T-helper 17 cell (primary cell): ENCODE measurements at places on chromosomes 2 and 18. TPM values are rescaled to one million over a fixed set of nuclear protein-coding genes. Genes with fewer than 3 reads are reported as not detected.

GRCh38 chr2:227416701-227417100 lies 29.0 kb upstream of the SCYGR1 start:
- no peak for DNase-seq

The DSC3 gene
- not detected for total RNA-seq

The AOX1 gene
- not detected for total RNA-seq

The FAP gene
- total RNA-seq = not detected

The COL6A3 gene
- 1.9 TPM for total RNA-seq

The SERPINE2 gene
- total RNA-seq = 3.9 TPM

DNA sequence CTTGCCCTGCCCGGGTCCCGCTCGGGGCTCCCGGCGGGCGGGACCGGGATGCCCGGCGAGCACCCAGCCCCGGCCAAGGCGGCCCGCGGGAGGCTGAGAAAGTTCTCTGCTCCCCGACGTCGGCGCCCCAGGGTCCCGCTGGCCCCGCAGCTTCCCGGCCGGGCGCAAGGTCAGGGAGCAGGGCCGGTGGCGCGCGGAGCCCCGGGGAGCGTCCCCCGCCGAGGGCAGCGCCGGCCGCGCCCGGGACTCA lies 331 bp downstream of the SERPINE2 start:
- DNase-seq = no peak

GRCh38 chr18:9563331-9563730 lies 51.0 kb downstream of the PPP4R1 start:
- no peak for DNase-seq

GRCh38 chr18:79400091-79400590 lies 4.4 kb downstream of the NFATC1 start:
- DNase-seq = peak; percentile 71

- DNase-seq = peak; percentile 69
Measured at GRCh38 chr2:12716032-12716281, 779 bp upstream of the TRIB2 start.

The TCF23 gene
- not detected for total RNA-seq

DNA sequence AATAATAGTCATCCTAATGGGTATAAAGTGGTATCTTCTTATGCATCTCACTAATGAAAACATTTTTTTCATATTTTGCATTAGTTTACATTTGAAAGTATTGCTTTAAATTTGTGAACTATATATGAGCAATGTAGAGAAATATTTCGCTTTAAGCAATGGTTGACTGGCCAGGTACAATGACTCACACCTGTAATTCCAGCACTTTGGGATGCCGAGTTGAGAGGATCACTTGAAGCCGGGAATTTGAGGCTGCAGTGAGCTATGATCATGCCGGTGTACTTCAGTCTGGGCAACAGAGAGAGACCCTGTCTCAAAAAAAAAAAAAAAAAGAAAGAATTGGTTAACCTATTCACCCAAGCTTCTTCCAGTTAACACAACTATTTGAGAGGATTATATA lies 15.1 kb downstream of the ZCCHC2 start:
- DNase-seq = no peak

GRCh38 chr2:121140734-121141133 lies 144.3 kb downstream of the TFCP2L1 start:
- DNase-seq = no peak

DNA sequence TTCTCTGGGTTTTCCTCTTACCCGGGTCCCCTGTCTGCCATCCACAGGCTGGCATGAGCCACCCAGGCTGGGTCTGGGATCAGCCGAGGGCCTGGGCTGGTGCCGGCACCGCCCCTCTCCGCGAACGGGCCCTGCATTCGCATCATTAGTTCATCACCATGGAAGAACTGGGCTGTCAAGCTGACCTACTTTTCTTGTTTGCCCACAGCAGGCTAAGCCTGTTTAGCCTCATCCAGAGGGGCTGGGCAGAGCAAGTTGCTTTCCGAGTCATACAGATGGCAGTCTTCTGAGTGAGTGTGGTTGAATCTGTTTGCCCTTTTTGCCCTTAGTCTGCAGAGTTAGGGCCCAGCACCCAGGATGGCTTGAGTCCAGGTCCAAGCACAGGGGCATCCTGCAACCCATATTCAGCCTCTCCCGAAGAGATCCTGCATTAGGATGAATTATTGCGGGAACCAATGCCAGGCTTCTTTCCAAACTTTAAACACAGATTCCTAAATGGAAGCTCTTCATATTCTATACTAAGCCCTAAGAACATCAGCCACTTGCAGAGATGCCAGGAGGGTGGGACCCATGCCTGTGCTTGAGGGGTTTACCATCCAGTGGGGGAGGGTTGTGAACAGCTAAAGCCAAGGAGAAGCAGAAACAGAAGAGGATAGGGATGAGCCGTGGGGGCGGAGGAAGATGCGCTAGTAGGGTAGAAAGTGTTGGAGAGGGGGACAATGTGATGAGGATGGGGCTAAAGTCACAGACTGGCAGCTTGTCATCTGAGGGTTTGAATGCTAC lies 68.0 kb downstream of the NPAS2 start:
- DNase-seq = no peak

DNA sequence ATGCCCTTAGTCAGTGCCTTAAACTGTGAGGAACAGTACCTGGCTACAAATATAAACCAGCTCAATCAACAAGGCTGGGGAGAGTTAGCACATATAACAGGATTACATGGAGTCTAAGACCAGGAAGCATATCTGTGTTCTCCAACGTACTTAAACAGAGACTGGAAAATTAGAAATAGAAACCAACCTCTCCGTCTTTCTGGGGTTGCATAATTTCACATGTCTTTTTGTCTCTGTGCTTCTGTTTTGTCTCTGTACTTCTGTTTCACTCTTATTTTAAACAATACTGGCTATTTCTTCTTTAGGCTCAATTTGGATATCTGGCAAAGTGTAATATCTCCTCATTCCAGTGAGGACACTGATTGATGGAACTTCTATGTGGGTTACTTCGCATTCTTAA lies 749.0 kb upstream of the ZEB2 start:
- no peak for DNase-seq

- no peak for DNase-seq
Measured at GRCh38 chr2:112960230-112960825, 17.5 kb upstream of the IL36G start.
